Fibroblast of skin of right biceps (primary cell): ENCODE measurements at places on chromosomes 1 and 21.
A peak's percentile ranks its signal among the peaks of the same experiment; 100 is the strongest.

GRCh38 chr1:160827418-160827817 lies 31.4 kb downstream of the LY9 start:
- no peak for DNase-seq

DNA sequence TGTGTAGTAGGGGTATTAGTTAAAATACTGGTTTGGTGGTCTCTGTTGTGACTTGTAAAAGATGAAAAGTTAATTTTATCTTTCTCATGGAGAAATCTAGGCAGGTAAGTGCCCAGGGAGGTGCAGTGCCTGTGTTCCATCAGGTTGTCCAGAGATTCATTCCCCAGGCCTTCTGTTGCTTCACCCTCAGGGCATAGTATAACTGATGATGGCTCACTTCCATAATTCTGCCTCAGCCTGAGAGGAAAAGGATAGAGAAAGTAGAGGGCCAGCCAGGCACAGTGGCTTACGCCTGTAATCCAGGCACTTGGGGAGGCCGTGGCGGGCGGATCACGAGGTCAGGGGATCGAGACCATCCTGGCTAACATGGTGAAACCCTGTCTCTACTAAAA lies 153.9 kb downstream of the FMN2 start:
- DNase-seq: peak; percentile 48

- no peak for DNase-seq
These were observed 140.1 kb downstream of the HMCN1 start for GRCh38 chr1:185874246-185874645.

DNA sequence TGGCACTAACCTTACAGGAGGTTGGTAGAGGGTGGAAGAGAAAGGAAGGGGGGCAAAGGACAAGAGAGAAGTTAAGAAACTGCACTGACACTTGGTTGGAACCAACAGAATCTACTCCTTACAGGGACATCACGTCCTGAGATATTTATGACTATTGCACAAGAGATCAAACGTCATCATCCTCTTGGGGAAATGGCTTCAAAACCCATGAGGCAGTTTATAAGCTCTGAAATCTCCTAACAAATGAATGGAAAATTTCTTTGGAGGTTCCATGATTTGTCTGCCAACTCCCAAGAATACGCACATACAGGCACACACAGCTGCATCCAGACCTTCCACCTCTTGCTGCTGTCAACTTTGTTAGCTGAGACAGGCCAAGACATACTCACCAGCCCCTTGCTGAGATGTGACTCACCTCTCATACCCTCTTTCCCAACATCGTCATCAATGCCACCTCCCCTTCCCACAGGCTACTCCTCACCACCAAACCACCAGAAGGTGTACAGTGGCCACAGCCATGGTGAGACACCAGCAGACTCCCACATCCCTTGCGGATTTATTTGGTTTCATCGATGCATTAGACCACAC lies 135.5 kb downstream of the SETD4 start:
- DNase-seq: peak; percentile 86

DNA sequence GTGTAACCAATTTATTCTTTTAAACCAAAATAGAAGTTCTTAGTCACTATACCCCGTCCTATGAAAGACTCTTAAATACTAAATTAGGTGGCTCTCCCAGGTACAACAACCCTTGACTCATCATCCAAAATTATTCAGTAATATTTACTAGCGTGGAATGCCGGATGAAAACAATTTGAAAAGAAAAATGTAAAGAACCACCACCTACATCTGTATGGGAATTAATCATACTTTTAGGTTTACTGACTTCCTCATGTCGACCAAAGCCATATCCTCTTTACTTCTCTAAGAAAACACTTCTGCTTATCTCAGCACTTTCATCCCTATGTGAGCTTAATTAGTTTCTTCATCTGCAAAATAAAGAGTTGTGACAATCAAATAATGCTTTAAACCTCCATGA lies 139.6 kb downstream of the AKT3 start:
- no peak for DNase-seq

- no peak for DNase-seq
These were observed 18.9 kb upstream of the RNF223 start for GRCh38 chr1:1092894-1093609.

DNA sequence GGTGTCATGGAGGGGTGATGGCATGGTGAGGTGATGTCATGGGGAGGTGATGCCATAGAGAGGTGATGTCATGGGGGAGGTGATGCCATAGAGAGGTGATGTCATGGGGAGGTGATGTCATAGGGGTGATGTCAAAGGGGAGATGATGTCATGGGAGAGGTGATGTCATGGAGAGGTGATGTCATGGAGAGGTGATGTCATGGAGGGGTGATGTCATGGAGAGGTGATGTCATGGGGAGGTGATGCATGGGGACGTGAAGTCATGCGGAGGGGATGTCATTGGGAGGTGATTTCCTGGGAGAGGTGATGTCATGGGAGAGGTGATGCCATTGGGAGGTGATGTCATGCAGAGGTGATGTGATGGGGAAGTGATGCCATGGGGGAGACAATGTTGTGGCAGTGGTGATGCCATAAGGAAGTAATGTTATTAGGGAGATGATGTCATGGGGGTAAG lies 92.1 kb upstream of the C1orf174 start:
- no peak for DNase-seq

GRCh38 chr1:118899340-118899739 lies 88.8 kb downstream of the TBX15 start:
- DNase-seq: no peak

- peak; percentile 74 for DNase-seq
These were observed 2.7 kb downstream of the AKR7A2 start for GRCh38 chr1:19309123-19309813.

- DNase-seq: no peak
These were observed 56.3 kb downstream of the WNT9A start for GRCh38 chr1:227891223-227891954.

DNA sequence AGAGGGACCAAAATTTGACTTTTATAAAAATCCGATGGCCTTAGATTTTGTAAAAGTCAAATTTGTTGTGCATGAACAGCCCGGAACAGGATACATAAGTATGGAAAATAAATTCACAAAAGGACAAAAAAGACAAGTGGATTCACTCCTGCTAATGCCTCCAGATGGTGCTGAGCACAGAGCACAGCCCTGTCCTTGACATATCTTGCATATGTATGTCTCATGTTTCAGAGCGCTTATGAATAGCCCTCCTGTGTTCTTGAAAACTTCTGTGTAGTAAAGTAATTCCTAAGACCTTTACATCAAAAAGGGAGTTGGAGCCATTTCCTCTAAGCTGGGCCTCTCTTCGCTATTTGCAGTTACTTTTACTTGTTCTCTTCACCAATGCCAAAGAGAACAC lies 110.7 kb upstream of the RAB3GAP2 start:
- no peak for DNase-seq

- DNase-seq: no peak
These were observed 102.3 kb downstream of the TMEM53 start for GRCh38 chr1:44571712-44572571.
